ENCODE measurements at places on chromosomes 7 and 10.
A peak's percentile ranks its signal among the peaks of the same experiment; 100 is the strongest.

GRCh38 chr7:28195910-28196620 lies 15.5 kb upstream of the JAZF1 start:
- no peak for DNase-seq

DNA sequence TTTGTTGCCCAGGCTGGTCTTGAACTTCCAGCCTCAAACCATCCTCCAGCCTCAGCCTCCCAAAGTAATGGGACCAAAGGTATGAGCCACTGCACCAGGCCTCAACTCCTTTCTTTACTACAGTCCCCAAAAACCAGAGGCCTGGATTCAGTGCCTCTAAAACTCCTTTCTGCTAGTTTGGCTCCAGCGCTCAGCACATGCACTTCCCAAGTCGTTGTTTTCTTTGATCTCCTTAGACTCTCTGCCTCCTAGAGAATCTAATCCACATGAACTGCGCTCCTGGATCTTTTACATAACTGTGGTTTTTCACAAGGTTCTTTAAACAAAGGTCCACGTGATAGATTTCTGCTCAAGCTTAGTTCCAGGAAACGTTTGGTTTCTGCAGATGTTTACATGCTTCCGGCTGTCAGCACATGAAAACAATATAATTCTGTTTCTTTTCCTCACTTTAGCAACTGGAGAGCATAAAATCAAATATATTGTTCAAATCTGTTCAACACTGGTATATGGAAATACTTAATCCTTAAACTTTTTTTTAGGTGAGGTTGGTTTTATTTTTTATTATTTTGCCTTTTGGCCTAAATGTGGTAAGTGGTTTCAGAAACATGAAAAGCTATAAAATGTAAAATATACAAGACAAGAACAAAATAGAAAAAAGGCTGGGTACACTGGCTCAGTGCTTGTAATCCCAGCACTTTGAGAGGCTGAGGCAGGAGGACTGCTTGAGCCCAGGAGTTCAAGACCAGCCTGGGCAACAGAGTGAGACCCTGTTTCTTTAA lies 270.5 kb upstream of the MKLN1 start:
- peak; percentile 90 for DNase-seq

- no peak for DNase-seq
Measured at GRCh38 chr10:13690281-13690825, 103.6 kb downstream of the PRPF18 start.

- peak; percentile 91 for DNase-seq
Measured at GRCh38 chr7:51045319-51046102, 262.8 kb upstream of the GRB10 start.

DNA sequence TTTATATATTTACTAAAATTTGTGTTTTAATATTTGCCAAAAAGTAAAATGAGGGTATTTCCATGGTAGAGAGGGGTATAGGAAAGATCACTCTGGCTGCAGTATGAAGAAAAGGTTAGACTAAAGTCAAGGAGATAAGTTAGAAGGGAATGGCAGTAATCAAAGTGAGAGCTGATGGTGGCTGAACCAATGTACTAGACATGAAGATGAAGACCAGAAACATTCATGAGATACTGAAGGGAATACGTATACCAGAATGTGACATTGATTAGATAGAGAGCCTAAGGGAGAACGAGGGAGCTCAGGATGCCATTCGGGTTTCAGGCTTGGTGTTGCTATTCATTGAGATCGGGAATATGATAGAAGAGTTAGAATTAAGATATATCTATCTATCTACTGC lies 7.8 kb downstream of the ZNF713 start:
- no peak for DNase-seq

GRCh38 chr10:117541909-117542705 lies 439 bp upstream of the EMX2 start:
- peak; percentile 98 for DNase-seq

GRCh38 chr10:132006966-132007365 lies 25.2 kb upstream of the BNIP3 start:
- DNase-seq, result no peak

DNA sequence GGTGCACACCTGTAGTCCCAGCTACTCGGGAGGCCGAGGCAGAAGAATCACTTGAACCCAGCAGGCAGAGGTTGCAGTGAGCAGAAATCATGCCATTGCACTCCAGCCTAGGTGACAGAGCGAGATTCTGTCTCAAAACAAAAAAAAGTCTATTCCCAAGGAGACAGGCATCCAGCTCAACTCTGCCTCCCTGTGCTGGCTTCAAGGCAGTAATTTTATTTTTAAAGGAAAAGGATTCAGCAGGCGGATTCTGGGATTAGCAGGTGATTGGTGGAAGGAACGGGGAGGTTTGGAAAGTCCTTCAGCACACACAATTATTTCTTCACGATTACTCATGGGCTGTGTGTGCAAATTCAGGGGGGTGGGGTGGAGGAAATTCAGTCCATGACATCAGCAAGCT lies 242.9 kb downstream of the PAXIP1 start:
- DNase-seq, result no peak

DNA sequence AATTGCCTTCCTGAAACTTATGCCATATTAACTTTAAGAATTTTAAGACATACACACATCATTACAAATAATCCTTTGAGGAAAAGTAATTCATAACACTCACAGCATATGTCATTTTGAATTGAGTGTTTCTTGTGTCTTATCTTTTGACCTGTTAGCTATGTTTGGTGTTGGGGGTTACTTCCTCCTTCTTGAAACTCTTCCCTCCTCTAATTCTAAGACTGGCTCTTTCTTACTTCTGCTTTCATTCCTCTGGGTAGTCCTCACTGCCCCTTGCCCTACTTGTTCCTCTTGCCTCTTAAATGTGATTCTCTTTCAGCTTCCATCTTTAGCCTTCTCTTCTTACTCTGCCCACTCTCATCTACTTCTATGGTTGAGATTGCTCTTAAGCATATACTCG lies 28.3 kb upstream of the PIP4K2A start:
- DNase-seq, result no peak

GRCh38 chr7:109873296-109873695 lies 1217.6 kb upstream of the LRRN3 start:
- DNase-seq, result no peak

DNA sequence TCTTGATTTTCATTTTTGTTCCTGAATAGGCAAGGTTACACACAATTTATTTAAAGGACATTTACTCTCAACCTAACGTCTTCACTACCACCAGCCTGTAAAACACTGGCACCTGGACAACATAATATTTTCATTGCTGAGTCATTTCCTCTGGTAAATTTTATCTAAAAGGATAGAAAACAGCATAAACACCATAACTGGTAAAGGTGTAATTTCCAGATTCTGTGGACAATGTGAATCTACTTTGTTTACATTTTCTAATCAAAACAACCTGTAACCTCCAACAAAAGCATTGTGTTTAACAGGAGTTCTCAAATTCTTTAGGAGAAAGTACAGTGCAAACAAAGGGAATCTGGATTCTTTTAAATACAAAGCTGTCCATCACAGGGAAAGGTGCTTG lies 472.0 kb upstream of the AKR1E2 start:
- peak; percentile 30 for DNase-seq

DNA sequence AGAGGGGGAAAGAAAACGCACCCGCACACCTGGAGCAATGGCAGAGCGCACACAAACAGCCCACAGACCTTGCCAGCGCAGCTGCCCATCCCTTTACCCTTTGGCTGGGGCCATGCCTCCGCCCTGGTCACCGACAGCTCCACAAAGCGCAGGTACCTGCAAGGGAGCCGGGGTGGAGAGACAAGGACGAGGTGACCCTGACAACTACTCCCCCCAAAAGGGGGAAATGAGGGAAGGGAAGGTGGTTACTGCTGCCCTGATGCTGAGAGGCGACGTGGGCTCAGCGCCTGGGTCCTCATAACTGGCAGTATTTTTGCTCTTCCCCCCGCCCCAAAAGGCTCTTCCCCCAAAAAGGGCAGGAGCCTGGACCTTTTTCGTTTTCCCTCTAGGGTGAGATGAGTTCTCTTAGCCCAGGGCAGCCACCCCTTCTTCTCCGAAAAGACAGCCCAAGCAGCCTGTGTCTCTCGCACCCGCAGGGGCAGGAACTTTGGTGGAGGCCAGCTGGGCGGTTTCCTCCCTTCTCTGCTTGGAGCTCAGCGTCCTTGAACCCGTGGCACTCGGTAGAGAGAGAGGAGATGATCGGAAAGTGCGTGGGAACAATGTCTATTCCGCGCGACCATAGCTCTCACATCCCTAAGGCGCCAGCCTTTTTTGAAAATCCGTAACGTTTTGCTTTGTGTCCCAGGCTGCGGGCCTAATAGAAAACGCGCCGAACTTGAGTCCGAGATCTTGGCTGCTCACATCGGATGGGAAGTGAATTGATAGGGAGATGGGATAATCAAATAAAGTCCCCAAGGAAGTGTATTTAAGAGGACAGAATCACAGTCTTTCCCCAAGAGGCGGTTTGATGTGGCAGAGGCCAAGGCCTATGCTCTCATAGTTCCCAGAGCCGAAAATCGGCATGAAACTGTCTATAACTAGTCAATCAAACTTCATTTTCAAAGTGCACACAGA lies 1.0 kb downstream of the NKX2-3 start:
- DNase-seq, result no peak

- peak; percentile 39 for DNase-seq
Measured at GRCh38 chr10:115432188-115432819, 339.1 kb downstream of the ATRNL1 start.

- DNase-seq, result no peak
Measured at GRCh38 chr10:121570315-121570714, 27.9 kb downstream of the FGFR2 start.

GRCh38 chr7:101659706-101660105 lies 30.6 kb upstream of the MYL10 start:
- no peak for DNase-seq

- DNase-seq, result no peak
Measured at GRCh38 chr10:58050575-58050974, 217.1 kb downstream of the IPMK start.
